ENCODE measurements at places on chromosomes 7 and 10.

GRCh38 chr7:23114896-23115295 is 9.3 kb downstream of the KLHL7 start:
- DNase-seq = no peak

DNA sequence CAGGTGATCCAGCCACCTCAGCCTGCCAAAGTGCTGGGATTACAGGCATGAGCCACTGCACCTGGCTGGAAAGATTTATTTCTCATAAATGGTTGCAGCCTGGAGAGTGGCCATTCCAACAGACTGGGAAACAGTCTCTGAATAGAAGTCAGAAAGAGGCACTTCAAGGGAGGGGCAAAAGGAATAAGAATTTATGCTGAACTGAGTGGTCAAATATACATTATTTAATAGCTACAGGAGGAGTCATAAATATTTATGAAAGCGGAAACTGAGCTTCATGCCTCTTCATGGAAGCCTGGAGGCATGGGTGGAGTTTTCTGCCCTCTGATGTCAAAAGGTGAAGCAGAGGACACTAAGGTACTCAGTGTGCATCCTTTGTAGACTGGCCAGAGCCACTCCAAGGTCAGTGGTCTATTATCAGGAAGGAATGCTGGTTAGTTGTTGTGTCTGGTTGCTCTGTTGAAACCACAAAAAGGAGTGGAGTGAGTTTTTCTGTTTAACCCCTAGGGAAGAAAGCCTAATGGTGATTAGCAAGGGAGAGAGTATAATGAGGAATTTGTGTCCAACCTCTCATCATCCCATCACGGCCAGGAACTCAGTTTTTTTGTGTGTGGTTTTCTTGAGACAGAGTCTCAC is 9.3 kb upstream of the NRBF2 start:
- no peak for DNase-seq

DNA sequence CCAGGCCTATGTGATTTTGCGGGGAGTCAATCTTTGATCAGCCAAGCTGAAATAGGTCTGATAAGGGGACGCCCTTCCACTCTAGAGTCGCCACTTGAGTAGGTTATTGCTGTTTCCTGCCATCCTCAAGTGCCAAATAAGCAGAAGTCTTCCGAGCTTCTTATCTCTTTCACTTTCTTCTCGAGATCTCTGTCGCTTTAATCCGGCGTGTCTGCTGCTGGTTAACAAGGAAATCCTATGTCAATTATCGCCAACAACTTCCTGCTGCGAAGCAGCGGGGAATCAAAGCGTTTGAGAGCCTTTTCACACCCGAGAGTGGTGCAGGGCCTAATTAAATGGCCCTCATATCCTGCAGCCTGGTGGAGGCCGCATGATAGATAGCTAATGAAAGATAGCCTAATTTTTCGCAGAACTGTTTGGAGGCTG is 215.9 kb downstream of the RAB11FIP2 start:
- DNase-seq = no peak

DNA sequence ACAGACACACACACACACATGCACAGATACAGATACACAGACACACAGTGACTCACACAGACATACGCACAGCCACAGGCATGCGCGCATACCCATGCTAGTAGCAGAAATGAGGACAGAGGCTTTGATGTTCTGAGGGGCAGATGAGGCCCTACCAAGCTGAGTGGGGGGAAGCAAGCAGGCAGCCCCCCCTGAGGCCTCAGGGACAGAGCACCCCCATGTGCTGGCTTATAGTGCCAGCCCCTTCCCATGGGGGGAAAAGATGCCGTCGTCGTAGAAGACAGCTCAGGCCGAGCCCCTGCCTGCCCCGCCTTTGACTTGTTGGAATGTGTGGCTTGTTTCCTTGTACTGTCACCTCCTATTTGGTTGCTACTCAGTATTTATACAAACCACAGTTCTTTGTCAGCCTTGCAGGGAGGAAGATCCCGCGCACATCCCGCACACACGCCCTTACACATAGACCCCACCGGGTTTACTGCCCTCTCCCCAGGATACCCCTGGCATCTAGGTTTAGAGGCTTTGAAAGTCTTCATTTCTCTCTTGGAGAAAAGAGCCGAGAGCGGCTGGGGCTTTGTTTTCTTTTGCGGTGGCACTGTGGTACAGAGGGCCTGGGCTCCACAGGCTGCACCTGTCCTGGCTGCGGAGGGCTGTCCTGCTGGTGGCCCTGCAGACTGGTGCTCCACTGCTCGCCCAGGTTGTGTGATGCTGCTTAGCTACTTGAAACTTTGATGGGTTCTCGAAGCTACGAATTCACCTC is 112.5 kb downstream of the DOCK1 start:
- no peak for DNase-seq

DNA sequence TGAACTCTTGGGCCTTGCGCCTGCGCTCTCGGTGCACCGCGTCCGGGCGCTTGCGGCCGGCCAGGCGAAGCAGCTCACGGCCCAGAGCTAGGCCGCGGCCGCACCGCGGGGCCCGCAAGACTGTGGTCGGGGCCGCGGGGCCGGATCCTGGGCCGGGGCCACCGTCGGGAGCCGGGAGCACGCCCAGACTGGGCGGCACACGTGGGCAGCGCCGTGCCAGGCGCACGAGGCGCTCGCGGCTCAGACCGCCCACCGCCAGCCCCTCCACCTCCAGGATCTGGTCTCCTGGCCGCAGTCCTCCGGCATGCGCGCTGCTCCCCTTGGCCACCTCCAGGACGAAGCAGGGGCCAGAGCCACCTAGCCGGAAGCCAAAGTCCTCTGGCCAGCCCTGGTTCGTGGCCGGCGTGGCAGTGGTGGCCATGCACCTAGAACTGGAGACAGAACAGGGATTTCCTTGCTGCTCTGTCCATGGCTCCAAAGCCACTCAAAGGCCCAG is at the start of gene GRID2IP:
TSS of gene GRID2IP (minus strand) at position 446 of the 496 bp plus-strand sequence. CDS start at position 421, 25 bp downstream.
- no peak for DNase-seq

DNA sequence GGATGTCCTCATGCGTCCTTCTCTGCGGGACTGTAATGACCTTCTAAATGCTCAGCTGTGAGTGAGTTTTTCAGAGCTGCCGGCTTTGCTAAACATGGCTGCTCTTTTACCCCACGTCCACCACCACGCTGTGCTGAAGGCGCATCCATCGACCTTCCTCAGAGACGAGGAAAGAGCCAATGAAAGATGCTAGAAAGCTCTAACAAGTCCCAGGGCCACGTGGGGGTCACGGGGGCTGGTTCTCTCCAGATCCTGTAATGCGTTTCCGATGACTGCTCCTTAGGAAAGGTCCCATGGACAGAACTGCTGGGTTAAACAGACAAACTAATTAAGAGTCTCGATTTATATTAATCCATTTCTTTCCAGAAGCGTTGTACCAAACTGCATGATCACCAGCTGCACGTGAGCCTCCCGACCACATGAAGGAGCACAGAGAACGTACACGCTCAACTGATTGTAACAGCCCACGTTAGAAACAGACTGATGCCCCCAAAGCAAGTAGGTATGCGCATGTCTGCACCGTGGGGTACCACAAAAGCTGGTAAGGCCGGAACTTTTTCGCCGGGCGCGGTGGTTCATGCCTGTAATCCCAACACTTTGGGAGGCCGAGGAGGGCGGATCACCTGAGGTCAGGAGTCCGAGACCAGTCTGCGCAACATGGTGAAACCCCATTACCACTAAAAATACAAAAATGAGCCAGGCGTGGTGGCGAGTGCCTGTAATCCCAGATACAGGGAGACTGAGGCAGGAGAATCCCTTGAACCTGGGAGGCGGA is 109.6 kb downstream of the TCERG1L start:
- no peak for DNase-seq

DNA sequence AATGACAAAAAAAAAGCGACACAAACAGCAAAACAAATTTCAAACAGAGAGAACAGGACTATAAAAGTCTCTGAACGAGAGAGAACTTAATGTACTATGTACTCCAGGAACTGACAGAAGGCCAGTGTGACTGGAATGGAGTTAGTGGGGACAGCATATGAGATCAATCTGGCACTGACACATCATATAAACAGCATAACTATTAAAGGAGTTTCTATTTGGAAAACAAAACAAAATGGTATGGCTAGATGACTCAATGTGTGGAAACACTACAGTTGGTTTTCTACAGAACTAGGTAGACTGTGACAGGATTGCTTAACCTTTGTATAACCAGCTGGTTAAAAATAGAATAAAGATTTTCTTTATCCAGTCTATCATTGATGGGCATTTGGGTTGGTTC is 232.9 kb upstream of the KAT6B start:
- DNase-seq = no peak

All from right forelimb (tissue), 1 donor.